ENCODE measurements at places on chromosomes 3 and 15. TPM values are rescaled to one million over a fixed set of nuclear protein-coding genes. Genes with fewer than 3 reads are reported as not detected.

DNA sequence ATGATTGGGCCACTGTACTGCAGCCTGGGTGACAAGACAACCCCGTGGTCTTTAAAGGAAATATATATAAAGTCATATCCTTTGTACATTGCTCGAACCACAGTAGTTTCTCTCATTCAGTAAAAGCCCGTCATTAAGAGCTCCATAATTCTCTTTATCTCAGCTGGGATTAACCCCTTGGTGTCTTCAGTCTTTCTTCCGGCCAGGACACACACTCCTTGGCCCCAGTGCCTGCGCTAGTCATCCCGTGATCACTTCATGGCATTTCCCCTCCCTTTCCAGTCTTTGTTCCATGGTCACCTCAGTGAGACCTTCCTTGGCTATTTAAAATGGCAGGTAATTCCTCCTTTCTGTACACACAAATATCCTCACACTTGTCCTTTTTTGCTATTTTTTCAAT lies 3.3 kb downstream of the RPL35A start:
- DNase-seq, result no peak
- H3K36me3 ChIP-seq, result peaks cover 24% of the 10 kb centered on the region
- peak overlapping the region; percentile 13 for H3K27ac ChIP-seq
- H3K27me3 ChIP-seq, result no peaks in the 10 kb centered on the region
- H3K4me3 ChIP-seq, result no peak overlapping the region

- H3K36me3 ChIP-seq, result no peaks in the 10 kb centered on the region
- no peaks in the 10 kb centered on the region for H3K4me1 ChIP-seq
- no peak for DNase-seq
Observed at GRCh38 chr15:89283201-89283600, 39.4 kb downstream of the FANCI start.

GOLGA6L7 gene
- not detected for total RNA-seq

STRA6 gene
- not detected for total RNA-seq

- H3K27ac ChIP-seq, result no peak overlapping the region
- H3K27me3 ChIP-seq, result no peaks in the 10 kb centered on the region
- DNase-seq, result no peak
- H3K36me3 ChIP-seq, result no peaks in the 10 kb centered on the region
Observed at GRCh38 chr3:189353988-189354889, 182.5 kb downstream of the TPRG1 start.

- H3K4me3 ChIP-seq, result no peak overlapping the region
- no peak overlapping the region for H3K27ac ChIP-seq
- H3K4me1 ChIP-seq, result no peaks in the 10 kb centered on the region
- no peaks in the 10 kb centered on the region for H3K27me3 ChIP-seq
- H3K36me3 ChIP-seq, result no peaks in the 10 kb centered on the region
Observed at GRCh38 chr15:88447206-88447605, 20.0 kb downstream of the MRPL46 start.

DNA sequence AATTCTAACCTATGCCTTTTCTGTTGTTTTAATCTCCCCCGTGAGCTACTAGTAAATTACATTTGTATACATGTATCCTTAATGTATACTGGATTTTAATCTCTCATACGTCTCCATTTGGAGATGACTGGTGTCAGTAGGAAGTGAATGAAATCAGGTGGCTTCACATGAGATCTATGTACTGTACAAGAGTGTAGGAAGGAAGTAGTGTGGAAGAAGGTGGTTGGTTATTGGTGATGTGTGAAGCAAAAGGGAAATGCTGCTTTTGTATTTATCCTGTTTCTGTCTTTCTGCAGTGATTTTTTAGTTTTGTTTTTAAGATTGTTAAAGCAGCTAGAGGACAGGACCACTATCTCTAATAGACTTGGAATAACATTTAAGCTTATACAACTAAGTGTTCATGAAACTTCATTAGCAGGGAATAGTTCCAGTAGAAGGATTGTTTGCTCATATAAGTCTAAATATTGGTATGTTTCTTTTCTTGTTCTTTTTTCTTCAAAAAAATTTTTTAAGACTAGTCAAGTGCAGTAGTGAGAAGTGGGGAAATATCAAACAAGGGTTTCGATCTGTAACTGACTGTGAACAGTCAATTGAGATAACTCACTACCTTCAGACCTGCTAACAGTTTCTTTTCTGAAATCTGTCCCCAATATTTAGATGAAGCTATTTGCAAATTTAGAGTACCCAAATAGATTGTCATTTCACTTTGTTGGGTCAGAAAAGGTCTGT lies 15.3 kb downstream of the SNX1 start:
- peaks cover 38% of the 10 kb centered on the region for H3K4me1 ChIP-seq
- no peaks in the 10 kb centered on the region for H3K27me3 ChIP-seq
- no peak for DNase-seq
- H3K4me3 ChIP-seq, result no peak overlapping the region

GRCh38 chr15:70140543-70141375 lies 43.0 kb upstream of the TLE3 start:
- H3K4me3 ChIP-seq, result peak overlapping the region; percentile 24
- H3K36me3 ChIP-seq, result no peaks in the 10 kb centered on the region
- DNase-seq, result no peak
- H3K4me1 ChIP-seq, result no peaks in the 10 kb centered on the region
- H3K27me3 ChIP-seq, result no peaks in the 10 kb centered on the region
- H3K27ac ChIP-seq, result peak overlapping the region; percentile 48

Measured in sigmoid colon (tissue), 7 donors.